ENCODE measurements at places on chromosomes 5 and 9.
A peak's percentile ranks its signal among the peaks of the same experiment; 100 is the strongest.

GRCh38 chr5:180138976-180139730 is 67.6 kb upstream of the RNF130 start:
- no peak for DNase-seq

- no peak for DNase-seq
Observed at GRCh38 chr9:95407524-95407923, 90.0 kb upstream of the FANCC start.

DNA sequence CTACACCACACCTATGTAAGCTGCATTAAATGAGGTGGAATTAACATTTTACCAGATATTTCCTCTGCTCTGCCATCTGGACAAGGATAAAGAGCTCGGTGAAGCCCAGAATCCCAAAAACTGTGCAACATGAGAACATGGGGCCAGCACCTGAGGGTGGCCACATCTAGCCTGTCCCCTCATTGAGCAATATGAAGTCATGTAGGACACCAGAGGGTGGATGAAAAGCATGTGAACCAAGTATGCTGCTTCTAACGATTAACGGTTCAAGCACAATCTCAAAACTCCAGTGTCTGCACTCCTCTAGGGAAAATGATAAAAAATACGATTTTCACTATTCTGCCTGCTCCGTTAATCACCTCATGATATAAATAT is 545.8 kb downstream of the EBF1 start:
- no peak for DNase-seq

DNA sequence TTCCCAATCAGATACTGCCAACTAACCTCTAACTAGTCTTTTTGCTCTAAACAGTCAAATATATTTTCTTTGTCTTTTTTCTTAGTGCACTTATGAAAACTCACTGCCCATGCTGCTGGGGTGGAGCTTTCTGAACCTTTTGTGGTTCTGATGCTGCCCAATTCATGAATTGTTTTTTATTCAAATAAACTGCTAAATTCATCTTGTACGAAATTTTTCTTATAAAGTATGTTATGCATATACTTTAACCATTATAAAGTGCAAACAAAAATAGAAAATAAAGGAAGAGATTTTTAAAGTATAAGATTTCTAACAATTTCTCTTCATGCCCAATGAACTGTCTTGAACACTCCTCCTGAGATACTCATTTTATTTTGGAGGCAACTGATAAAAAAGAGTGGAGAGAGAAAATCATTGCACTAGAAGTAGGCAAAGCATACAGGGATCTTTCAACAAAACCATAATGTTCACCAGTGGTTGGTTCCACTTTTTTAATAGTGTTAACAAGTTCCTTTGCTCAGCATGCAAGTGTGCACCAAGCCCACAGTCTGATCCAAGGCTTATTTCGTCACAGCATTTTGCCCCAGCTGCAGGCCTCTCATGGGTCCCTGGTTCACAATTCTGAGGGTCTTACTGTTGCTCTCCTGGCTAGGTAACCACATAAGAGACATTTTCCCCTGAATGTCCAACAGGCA is 6.2 kb upstream of the FYB1 start:
- DNase-seq = no peak

DNA sequence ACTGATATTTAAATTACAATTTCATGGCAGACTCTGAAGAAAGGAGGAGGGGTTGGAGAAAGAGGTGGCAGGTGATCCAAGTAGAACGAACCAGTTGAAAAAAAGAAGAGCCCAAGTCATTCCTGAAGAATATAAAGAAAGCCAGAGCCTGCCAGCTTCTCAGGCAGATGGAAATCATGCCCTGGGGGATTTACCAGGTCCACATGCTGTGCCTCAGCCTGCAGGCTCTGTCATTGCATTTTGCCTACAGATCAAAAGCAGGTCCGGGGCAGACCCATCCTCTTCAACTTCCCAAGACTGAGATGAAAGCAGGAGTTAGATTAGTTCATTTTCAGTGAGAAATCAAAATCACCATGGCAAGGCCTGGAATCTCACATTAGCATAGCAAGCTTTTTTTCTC is 48.5 kb downstream of the GDNF start:
- no peak for DNase-seq

DNA sequence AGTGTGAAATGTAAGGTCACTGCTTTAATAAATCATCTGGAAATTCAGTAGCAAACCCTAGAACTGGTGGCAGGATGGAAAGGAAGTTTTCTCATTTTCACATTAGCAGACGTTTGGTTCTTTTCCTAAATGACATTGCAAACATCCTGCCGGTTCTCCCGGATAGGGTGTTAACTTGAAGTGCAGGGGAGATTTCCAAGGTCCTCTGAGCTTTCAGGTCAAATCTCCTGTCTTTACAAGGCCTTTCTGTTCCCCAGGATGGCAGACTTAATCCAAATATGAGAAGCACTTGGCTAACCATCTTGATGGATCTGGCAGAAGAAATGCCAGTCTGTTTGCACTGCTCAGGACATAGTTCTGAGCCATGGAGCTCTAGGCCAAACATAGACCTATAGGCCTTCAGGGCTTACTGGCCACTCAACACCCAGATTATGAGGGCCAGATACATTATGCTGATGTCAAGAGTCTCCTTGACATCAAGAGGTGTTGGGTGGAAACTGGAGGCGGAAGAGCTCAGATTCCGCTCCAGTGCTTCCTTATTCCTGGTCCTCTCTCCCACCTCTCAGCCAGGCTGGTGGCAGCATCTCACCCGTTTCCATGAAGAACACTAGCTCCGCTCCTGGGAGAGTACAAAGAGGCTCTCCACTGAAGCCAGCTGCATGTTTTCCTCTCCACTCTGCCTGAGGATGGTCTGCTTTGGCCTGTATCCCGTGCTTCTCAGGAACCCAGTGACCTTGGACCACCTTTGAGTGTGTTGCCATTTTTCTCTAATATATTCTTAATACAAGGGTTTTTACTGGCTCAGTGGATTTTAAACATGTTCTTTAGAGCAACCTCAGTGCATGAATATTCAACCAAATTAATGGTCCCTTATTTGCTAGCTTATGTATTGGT is 61.0 kb downstream of the RALGPS1 start:
- no peak for DNase-seq

- DNase-seq = no peak
Observed at GRCh38 chr9:108517651-108518365, 338.0 kb downstream of the ACTL7B start.

DNA sequence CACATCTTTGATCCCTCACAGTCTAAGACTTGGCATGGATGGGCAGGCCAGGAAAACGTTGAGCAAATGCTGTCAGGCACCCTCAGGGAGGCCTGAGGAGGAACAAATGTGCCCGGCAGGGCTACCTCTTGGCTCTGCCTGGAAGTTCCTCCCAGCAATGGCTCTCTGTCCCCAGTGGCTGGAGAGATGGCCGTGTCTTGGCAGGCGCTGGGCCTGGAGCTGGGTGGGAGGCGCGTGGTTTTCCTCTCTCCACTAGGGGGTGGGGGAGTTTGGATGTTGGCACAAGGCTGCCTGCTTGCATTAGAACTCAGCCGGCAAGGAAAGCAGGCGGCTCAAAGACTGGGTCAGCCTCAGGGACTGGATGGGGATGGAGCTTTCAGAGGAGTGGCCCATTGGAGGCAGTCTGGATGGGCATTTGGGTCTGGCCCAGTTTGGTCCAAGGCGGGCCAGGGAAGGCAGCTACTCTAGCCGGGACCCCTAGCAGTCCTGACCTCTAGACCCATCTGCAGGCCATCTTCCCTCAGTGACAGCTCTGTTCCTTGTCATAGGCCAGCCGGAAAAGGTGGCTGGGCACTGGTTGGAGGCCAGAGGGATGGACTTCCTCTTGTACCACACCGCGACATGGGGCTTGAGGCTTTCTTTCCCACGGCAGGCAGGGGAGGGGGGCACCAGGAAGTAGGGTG is 68.2 kb upstream of the STC2 start:
- DNase-seq = no peak

- DNase-seq = no peak
Observed at GRCh38 chr5:174516741-174517140, 207.6 kb upstream of the MSX2 start.

DNA sequence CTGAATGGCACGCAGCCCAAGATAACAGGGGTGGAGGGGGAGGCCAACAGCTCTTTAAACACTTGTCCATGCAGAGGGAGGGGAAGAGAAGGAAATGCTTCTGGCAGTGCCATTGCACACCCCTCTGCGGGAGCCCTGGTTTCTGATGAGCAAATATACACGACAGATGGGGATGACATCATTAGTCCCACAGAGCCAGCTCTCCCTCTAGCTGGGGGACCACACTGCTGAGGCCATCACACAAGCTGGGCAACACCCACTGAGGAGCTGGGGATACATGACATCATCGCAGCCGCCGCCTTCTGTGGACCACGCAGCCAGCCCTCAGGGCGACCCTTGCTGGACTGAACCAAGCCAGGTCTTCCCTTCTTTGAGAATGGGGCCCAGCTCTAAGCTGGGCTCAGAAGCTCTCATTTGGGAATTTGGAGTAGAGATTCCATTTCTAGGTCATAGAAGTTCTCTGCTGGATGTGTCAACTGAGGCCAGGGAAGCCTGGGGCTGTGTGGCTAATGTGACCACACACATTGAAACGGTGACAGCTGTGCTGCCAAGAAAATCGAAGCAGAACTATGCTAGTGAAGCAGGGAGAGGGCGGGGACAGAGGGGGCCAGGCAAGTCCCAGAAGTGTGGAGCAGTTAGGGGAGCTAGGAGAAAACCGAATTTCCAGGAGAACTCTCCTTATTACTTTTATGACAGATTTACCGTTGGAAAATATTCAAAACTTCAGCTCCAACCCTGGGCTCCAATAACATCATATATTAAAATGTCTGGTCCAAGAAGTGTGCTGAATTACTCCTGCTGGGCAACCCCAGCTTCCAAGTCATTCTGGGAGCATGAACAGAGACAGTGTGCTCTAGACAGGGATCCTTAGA is 79.5 kb downstream of the PRRT1B start:
- peak; percentile 89 for DNase-seq

GRCh38 chr5:125446986-125447385 is 700.5 kb upstream of the ZNF608 start:
- no peak for DNase-seq

DNA sequence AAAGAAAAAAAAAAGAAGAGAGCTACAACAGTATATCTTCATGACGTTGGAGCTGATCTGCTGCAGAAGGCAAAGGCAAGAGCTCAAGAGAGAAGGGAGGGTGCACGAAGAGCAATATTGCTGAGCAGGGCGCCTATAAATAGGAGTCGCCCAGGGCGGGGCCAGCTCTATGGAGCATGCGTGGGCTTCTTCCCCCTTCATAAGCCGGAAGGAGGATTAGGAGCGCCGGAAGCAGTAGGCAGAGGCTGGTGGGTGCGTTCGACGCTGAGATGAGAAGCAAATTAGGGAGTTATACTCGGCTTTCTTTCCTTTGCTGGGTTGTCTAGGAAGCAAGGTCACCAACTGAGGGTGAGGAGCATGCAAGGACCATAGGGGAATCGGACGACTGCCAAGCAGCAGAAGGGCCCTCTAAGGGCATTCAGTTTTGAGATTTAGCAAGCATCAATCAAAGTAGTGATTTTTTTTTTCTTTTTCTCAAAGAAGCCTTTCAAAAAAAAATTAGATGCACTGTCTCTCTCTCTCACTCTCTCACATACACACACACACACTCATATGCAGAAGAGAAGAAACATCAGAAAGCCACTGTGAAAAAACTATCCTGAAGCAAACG is 496.7 kb downstream of the ENC1 start:
- DNase-seq = no peak

DNA sequence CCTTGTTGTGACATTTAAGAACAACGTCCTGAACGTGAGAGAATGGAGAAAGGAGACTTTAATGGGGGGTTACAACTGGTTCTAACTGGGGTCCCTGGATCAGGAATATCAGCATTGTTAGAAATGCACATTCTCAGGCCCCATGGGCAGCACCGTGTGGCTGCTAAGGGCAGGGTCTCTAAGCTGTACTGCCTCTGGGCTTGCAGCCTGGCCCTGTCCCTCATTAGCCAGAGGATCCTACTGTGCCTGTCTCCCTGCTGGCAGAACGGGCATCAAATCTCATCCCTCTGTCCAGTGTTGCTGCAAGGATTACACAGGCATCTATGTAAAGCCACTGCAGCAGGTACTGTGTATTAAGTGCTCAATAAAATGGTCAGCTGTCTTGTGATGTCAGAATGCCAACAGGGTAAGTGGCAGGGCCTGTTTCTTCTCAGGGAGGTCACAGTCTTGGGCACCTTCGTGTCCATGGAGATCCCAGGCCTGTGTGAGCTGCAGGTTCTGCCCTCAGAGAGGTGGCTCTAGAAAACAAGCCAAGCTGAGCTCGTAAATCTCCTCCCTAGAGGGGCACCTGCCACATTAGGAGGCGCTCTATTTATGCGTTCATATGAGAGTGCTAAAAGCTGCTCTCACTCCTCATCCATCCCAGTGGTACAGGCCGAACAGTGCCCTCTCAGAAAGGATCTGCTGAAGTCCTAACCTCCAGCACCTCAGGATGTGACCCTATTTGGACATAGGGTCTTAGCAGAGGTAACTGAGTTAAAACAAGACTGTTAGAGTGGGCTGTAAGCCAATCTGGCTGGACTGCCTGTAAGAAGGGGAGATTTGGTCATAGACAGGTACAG is 210.5 kb downstream of the GADD45G start:
- no peak for DNase-seq

DNA sequence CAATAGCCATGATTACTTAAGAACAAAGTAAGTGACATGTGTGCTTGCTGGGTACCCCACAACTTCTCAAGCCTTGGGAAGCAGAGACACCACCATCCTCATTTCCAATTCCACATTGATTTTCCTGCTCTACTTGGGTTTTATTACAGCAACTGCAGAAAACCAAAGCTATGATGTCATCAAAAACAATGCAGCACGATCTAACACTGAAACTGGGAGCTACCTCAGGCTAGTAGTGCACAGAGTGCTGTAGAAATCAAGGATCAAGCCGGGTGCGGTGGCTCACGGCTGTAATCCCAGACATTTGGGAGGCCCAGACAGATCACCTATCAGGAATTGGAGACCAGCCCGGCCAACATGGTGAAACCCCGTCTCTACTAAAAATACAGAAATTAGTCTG is 174.4 kb upstream of the MSX2 start:
- DNase-seq = no peak

- no peak for DNase-seq
Observed at GRCh38 chr5:148839960-148840359, 13.5 kb downstream of the ADRB2 start.

GRCh38 chr5:175288048-175288621 is 155.8 kb downstream of the DRD1 start:
- peak; percentile 93 for DNase-seq

GRCh38 chr5:66138637-66139317 is 5.3 kb upstream of the SREK1 start:
- DNase-seq = no peak

DNA sequence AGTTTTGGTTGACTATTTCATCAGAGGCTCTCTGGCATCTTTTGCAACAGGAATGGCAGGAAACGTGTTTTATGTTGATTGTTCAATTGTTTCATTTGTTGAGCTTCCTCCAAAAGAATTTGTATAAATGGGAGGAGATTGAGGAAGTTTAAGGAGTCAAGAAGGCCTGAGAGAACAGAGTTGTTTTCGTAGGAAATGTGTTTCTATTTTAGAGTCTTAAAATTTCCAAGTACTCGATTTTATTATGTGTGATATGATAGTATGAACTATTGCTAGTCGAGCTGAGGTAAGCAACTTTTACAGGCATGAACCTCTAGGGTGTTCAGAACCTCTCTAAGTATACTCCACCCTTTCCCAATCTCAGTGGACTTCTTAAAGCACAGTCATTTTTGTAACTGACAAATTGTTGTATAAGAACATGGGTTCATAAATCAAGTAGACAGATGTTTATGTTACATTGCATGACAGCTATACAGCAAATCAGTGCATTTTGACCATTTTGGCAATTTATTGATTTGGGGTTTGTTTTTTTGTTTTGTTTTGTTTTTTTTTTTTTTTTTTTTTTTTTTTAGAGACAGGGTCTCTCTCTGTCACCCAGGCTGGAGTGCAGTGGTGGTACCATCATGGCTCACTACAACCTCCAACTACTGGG is 47.4 kb downstream of the POLK start:
- DNase-seq = no peak

- DNase-seq = no peak
Observed at GRCh38 chr9:98402019-98402840, 146.8 kb upstream of the TBC1D2 start.
